ENCODE measurements at places on chromosomes 16 and 17.

GRCh38 chr16:50581845-50582244 is 33.6 kb downstream of the NKD1 start:
- DNase-seq: no peak

- no peak for DNase-seq
These were observed 157.3 kb downstream of the KIF2B start for GRCh38 chr17:53979991-53980390.

DNA sequence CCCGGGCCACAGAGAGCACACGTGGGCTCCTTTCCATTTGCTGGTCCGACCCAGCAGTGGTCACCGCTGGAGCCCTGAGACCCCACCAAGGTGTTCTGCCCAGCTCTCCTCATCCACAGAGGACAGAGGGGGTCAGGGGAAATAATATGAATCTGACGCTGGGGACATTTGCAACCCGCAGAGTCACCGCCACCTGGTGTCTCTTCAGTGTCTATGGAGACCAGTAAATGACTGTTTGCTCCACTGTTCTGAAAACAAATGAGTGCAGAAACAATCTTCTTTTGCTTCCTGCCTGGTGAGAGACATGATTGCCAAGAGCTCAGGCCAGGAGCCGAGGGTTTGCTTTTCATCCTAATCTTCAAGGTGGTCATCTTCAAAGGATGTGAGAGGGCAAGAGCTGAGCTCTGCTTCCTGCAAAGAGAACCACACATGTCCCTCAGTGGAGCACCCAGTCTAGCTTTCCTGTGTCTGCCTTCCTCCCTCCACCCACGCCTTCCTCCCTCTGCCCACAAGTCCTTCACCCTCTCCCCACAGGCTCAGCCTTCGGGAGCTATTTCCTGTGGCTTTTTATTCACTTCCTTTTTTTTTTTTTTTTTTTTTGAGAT is 14.7 kb upstream of the KLHDC4 start:
- no peak for DNase-seq

DNA sequence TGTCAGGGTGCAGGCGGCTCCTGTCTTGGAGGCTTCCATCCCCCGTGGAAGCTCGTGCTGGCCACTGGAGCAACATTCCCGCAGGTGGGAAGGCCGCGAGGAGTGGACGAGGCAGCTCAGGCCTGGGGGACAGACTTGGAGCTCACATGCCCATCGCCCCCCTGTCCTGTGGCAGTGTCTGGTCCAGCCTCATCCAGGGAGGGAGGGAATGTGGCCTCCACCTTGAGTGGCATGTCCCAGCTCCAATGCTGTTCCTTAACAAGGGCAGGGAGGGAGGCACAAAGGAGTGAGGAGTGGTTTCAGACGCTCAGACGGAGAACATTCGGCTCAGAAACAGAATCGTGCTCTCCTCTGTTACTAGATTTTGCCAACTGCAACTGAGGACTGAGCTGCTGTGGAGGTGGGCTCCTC is 159.4 kb upstream of the CHMP6 start:
- no peak for DNase-seq

- DNase-seq: peak; percentile 97
These were observed 19.5 kb downstream of the ATP2A3 start for GRCh38 chr17:3944485-3945388.

GRCh38 chr17:19539841-19540311 is 6.2 kb downstream of the SLC47A1 start:
- no peak for DNase-seq

DNA sequence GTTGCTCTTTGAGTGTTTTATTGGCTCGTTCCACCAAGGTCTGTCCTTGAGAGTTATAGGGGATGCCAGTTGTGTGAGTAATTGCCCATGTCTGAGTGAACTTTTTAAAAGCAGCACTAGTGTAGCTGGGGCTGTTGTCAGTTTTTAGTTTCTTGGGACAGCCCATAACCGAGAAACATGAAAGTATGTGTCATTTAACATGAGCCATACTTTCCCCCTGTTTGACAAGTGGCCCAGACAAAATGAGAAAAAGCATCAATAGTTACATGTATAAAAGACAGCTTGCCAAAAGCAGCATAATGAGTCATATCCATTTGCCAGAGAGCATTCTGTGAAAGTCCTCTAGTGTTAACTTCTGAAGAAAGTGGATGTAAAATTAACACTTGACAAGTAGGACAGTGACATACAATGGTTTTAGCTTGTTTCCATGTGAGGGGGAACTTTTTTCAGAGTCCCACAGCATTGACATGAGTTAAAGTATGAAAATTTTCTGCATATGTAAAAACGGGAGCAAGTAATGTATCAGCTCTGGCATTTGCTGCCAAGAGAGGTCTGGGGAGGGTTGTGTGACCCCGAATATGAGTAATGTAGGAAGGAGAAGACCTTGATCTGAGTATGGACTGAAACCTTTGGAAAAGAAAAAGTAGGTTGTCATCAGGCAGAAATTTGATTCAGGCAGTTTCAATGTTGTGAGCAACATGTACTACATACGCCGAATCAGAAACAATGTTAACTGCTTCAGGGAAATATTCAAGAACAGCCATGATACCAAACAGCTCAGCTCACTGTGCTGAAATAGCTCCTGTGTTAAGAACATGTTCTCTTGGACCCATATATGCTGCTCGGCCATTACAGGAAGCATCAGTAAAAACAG is 56.8 kb upstream of the ARL4D start:
- no peak for DNase-seq

DNA sequence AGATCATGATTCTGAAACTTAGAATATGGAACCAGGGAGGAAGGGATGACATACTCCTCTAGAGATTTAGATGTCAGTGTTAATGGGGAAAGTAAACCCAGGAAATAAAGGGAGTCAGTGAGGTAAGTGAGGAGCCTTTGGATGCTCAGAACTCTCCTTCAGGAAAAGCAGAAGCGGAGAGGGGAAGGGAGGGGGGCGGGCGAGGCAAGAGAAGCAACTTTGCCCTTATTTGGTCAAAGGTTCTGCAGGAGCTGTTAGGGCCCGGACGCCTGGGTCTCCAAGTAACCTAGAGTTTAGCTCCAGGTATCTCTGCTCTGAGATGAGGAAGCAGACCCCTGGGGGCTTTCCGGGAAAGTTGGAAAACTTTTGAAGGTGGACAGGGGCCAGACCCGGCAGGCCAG is 1.3 kb downstream of the PFN1 start:
- no peak for DNase-seq

GRCh38 chr17:3688027-3688553 is 7.9 kb downstream of the P2RX5 start:
- no peak for DNase-seq
